ENCODE measurements at places on chromosomes 3 and 15. TPM values are rescaled to one million over a fixed set of nuclear protein-coding genes. Genes with fewer than 3 reads are reported as not detected.

Gene CCR8
- not detected for polyA plus RNA-seq

Gene MGLL
- polyA plus RNA-seq, result 25.9 TPM

Gene FAM81A
- polyA plus RNA-seq, result 21.1 TPM

Gene NANOGP8
- polyA plus RNA-seq, result not detected

Gene MASP1
- polyA plus RNA-seq, result 9.8 TPM

Gene CMTM7
- 29.1 TPM for polyA plus RNA-seq

DNA sequence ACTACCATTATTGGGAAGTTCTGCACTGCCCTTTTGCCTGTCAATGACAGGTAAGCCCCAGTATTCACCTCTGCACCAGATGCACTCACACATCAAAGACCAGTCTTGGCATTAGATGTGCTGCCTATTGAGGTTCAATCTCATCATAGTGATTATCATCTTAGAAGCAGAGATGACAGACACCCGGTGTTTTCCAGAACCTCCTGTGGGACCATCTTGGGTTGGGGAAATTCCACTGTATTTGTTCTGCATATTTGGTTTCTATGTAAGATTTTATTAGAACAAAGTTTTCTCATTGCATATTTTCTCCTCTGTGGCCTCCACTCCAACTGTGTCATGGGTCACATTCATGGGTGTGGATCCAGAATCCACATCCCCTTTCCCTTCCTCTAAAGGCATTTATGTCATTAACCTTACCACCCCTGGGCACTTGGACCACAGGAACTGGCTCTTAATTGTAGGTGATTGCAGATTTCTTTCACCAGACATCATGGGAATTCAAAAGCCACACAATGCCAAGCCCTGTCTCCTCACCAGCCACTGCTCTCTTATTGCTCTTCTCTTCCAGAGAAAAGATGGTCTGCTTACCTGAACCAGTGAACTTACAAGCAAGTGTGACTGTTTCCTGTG is 31.2 kb downstream of the PLA1A start:
- no peak for DNase-seq

- DNase-seq, result no peak
These were observed 229.0 kb upstream of the TBL1XR1 start for GRCh38 chr3:177426106-177426877.

DNA sequence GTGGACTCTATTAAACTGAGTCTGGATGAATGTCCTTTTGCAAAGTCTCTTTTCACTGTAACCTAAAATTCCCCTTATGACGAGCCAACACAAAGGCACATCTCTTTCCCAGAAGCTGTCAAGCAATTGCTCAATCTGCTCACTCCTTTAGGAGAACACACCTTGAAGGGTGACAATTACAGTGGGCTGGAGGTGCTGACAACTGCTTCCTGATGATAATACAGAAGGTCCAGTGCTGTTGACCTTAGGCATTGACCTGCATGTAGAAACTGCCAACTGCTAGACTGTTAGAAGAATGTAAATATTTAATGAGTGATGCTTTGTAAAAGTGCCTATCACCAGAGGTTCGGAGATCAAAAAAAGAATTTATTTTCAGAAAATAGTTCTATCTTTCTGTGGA is 757.7 kb downstream of the GRM7 start:
- DNase-seq, result no peak

- DNase-seq, result no peak
These were observed 14.2 kb upstream of the HOMER2 start for GRCh38 chr15:82966671-82967071.

DNA sequence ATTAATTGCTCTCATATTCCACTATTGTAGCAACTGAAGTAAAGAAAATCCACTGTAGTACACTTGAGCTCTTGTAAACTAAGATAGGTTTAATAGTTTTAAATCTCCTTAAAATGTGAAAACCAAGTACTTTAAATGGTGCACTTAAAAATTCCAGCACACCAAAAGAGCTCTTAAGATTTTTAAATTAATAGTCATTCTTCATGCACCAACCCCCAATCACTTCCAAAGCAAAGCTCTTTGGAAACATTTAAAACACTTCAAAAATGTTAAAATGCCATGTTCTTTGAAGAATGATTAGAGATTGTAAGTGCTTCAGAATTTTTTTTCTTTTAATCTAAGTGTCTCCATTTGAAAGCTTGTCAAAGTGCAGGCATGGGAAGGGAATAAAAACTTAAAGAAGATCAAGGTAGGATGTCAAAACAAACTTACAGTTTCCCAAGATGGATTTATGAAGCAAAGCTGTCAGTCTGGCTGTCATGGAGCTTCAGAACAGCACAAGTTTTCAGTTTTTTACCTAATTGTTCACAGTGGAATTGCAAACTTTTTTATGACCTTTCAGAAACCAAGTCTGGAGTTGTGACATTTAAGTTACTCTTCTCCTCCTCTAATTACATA is 84.3 kb downstream of the ARPP21 start:
- no peak for DNase-seq

DNA sequence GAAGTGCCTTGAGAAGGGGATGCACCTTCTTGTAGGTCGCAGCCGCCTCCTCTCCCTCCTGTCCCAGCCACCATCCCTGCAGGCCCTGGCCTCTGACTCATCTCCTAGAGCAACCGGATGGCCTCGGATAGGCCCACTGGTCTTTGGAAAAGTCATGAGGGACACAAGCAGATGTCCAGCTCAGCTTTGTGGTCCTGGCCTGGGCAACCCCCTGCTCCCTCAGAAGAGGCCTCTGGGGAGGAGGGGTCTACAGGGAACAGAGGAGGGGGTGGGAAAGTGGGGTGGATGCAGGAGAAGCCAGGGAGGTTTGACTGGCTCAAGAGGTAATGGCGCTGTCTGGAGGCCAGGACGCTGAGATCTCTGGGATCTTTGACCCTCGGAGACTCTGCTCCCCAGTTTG is 259.2 kb upstream of the TLE3 start:
- no peak for DNase-seq

DNA sequence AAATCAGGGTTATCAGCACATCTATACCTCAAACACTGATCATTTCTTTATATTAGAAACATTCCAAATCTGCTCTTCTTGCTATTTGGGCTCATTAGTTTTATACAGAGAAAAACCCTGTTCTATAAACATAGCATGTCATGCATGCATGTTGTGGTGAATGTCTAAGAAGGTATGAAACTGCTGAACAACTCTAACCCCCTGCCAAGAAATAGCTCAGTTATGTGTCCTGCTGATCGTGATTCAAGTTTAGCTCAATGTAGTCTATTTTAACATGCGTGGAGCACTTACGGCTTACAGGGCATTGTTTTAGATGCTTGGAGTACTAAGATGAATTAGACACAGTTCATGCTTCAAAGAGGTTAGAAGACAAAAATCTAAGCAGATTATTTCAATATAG is 35.8 kb downstream of the MYH15 start:
- DNase-seq, result no peak

DNA sequence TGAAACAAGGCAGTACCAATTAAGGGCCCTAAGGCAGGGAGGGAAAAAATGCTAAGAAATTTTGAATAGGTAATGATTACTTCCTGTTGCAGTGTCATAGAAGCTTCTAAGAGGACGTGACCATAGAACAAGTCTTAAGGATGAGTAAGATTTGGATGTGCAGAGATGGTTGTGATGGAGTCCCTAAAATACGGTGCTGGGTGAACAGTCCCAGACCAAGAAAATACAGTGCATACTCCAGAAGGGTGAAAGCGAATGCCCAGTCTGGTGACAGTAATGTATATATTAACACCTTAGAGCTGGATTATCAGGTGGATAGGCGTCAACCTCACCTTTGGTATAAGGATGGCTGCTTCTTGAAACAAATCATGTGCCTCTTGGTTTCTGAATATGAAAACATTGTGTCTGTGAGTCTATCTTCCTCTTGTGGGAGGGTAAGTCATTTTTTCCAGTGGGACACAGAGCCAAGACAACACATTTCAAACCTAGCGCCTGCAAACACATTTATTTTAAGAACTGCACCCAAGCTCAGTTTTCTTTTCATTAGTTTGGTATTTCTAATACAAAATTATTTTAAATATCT is 101.2 kb upstream of the TP63 start:
- no peak for DNase-seq

- no peak for DNase-seq
These were observed 501.4 kb upstream of the NR2F2 start for GRCh38 chr15:95829062-95829461.

- DNase-seq, result no peak
These were observed 3.5 kb upstream of the PPIB start for GRCh38 chr15:64166102-64166890.

DNA sequence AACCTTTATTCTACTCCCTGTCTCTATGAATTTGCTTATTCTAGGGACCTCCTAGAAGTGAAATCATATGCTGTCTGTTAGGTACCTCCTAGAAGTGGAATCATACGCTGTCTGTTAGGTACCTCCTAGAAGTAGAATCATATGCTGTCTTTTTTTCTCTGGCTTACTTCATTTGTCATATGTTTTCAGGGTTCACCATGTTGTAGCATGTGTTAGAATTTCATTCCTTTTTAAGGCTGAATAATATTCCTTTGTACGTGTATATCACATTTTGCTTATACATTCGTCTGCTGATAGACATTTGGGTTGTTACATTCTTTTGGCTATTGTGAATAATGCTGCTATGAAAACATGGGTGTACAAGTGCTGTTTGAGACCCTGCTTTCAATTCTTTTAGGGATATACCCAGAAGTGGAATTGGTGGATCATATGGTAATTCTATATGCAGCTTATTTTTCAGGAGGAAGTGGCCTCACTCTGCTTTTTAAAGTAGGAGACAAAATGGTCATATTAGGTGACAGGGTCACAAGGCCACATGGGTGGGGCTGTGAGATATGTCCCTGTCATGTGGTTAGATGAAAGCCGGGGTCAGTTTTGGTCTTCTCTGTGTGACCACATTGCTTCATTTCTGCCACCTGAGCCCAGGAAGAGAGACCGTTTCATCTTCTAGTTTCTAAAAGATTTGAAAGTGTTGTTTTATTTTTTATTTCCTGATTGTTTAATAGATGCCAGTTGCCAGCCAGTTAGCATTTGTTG is 76.7 kb downstream of the FLNB start:
- no peak for DNase-seq

Measured in left renal pelvis (tissue), 4 donors.